Activated CD4-positive, alpha-beta T cell treated with anti-CD3 and anti-CD28 coated beads for 36 hours (primary cell): ENCODE measurements at places on chromosomes 5 and 9. TPM values are rescaled to one million over a fixed set of nuclear protein-coding genes. Genes with fewer than 3 reads are reported as not detected.

CTNND2 gene
- total RNA-seq: not detected

RIOK2 gene
- total RNA-seq: 30.9 TPM

- no peak for DNase-seq
These were observed 24.4 kb upstream of the ZNF366 start for GRCh38 chr5:72531496-72532190.

GRCh38 chr5:118377420-118377819 is 610.9 kb downstream of the DTWD2 start:
- DNase-seq: no peak

DNA sequence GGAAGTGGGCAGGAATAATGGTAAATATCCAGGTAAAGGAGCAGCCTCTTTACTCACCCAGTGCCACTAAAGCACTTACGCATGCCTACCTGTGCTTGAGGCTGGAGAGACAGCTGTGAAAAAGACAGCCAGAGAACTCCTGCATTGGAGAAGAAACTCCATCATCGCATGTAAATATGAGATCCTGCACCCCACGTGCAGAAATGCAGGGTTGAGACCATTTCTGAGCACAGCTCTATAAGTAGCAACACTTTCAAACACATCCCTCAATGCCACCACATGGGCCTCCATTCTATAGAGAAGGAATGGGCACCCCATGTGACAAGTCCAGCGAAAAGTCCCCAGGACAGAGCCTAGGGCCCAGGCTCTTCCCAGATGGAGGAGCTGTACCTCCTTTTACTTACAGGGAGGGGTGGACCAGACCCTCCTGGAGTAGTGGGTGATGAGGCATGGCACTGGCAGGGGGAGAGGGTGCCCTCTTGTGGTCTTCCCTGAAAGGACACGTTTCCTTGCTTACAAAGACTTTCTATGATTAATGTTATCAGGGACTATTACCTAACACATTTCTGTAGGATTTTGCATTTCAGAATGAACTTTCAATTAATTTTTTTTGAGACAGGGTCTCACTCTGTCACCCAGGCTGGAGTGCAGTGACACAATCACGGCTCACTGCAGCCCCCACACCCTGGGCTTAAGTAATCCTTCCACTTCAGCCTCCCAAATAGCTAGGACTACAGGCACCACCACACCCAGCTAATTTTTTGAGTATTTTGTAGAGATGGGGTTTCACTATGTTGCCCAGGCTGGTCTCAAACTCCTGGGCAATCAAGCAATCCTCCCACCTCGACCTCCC is 55.3 kb upstream of the IL17B start:
- DNase-seq: peak; percentile 75

GRCh38 chr5:10456583-10457420 is 15.1 kb downstream of the ROPN1L start:
- DNase-seq: no peak
